Right lobe of liver (tissue), 6 donors: ENCODE measurements at places on chromosomes 4 and X. TPM values are rescaled to one million over a fixed set of nuclear protein-coding genes. Genes with fewer than 3 reads are reported as not detected.
A peak's percentile ranks its signal among the peaks of the same experiment; 100 is the strongest.

NSUN7 gene
- 0.35 TPM for total RNA-seq

SPRY1 gene
- total RNA-seq: 16.1 TPM

OTC gene
- 94.7 TPM for total RNA-seq

GPRASP2 gene
- total RNA-seq: 7.0 TPM

EDA gene
- 2.2 TPM for total RNA-seq

- H3K4me3 ChIP-seq: no peak overlapping the region
- no peaks in the 10 kb centered on the region for H3K36me3 ChIP-seq
- no peak for DNase-seq
- H3K27ac ChIP-seq: no peak overlapping the region
- H3K4me1 ChIP-seq: no peaks in the 10 kb centered on the region
Observed at GRCh38 chrX:119252716-119253115, 16.6 kb downstream of the PGRMC1 start.

GRCh38 chrX:41275661-41276609 lies 58.0 kb upstream of the DDX3X start:
- no peaks in the 10 kb centered on the region for H3K36me3 ChIP-seq
- H3K4me3 ChIP-seq: peak overlapping the region; percentile 42
- peaks cover 8% of the 10 kb centered on the region for H3K4me1 ChIP-seq
- no peak overlapping the region for H3K27ac ChIP-seq

GRCh38 chrX:95893636-95894035 lies 791.0 kb upstream of the DIAPH2 start:
- H3K27me3 ChIP-seq: no peaks in the 10 kb centered on the region
- no peaks in the 10 kb centered on the region for H3K36me3 ChIP-seq
- H3K4me3 ChIP-seq: no peak overlapping the region
- no peaks in the 10 kb centered on the region for H3K4me1 ChIP-seq
- no peak overlapping the region for H3K27ac ChIP-seq

DNA sequence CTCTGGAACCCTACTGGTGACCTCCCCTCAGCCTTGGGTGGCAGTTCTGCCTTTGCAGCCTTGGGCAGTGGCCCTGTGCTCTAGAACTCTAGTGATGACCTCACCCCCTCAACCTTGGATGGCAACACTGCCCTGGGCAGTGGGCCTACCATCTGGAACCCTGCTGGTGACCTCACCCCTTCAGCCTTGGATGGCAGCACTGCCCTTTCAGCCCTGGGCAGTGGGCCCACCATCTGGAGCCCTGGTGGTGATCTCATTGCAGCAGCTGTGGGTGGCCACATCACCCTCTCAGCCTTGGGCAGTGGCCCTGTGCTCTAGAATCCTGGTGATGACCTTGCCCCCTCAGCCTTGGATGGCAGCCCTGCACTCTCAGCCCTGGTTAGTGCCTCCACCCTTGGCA lies 129.3 kb downstream of the RBMX2 start:
- no peaks in the 10 kb centered on the region for H3K4me1 ChIP-seq

- no peak overlapping the region for H3K4me3 ChIP-seq
- H3K4me1 ChIP-seq: no peaks in the 10 kb centered on the region
- H3K27me3 ChIP-seq: no peaks in the 10 kb centered on the region
- H3K36me3 ChIP-seq: no peaks in the 10 kb centered on the region
Observed at GRCh38 chrX:110008011-110008635, 5.2 kb downstream of the TMEM164 start.

DNA sequence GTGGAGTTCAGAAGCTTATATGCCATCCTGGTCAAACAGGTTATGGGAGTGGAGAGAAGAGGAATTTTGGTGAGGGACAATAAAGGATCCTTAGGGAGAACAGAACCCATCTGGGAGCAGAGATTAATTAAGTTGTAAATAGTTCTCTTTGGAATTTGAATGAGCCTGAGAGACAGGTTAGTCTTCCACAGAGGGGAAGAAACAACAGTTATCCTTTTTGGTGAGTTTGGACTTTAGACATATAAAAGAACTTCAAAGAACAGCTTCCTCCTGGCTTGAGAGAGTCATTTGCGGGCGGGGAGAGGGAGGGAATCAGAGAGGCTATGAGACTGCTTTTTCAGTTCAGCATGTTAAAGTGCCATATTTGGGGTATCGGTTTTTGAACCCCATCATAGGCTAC lies 793.3 kb upstream of the MAGEB2 start:
- DNase-seq: no peak
- no peaks in the 10 kb centered on the region for H3K4me1 ChIP-seq
- H3K4me3 ChIP-seq: no peak overlapping the region
- H3K27ac ChIP-seq: no peak overlapping the region
- H3K27me3 ChIP-seq: no peaks in the 10 kb centered on the region

- no peaks in the 10 kb centered on the region for H3K4me1 ChIP-seq
- H3K27ac ChIP-seq: no peak overlapping the region
- H3K4me3 ChIP-seq: no peak overlapping the region
Observed at GRCh38 chr4:15495621-15496020, 25.9 kb downstream of the CC2D2A start.

GRCh38 chrX:41250867-41251266 lies 83.1 kb upstream of the DDX3X start:
- no peaks in the 10 kb centered on the region for H3K36me3 ChIP-seq
- no peak for DNase-seq
- no peak overlapping the region for H3K4me3 ChIP-seq
- H3K27me3 ChIP-seq: no peaks in the 10 kb centered on the region
- peaks cover 5% of the 10 kb centered on the region for H3K4me1 ChIP-seq
- H3K27ac ChIP-seq: no peak overlapping the region

- H3K4me1 ChIP-seq: no peaks in the 10 kb centered on the region
- no peak overlapping the region for H3K27ac ChIP-seq
- H3K27me3 ChIP-seq: no peaks in the 10 kb centered on the region
- no peaks in the 10 kb centered on the region for H3K36me3 ChIP-seq
- DNase-seq: peak; percentile 71
- no peak overlapping the region for H3K4me3 ChIP-seq
Observed at GRCh38 chrX:136189222-136189621, 41.9 kb downstream of the FHL1 start.
